ENCODE measurements at places on chromosomes 13 and 19.

GRCh38 chr13:74560325-74560724, 426.1 kb upstream of the KLF12 start:
- DNase-seq: no peak

DNA sequence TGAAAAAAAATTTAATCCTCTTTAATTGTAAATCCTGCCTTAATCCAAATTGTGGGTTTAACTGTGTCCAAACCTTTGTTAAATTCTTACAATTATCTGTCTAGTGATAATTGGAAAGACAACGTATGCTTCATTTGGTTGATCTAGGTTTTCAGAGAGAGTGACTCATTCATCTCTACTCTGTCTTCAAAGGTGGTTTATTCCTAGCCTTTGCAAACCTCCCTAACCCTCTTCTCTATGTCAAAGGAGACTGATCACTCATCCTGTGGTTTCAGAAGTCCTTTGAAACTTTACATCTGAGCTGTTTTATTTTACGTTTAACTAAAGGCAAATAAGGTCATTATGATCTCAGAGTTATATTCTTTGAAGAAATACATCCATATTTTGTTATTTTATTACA, 8.8 kb upstream of the OXGR1 start:
- no peak for DNase-seq

- no peak for DNase-seq
These were observed at the start of gene TSC22D1 for GRCh38 chr13:44575741-44576350. TSC22D1 (minus strand) TSS chr13:44576330; CDS start chr13:44576074, 256 bp downstream.

- DNase-seq: no peak
These were observed 18.0 kb upstream of the ITGBL1 start for GRCh38 chr13:101434486-101434885.

GRCh38 chr13:111667757-111668156, 347.3 kb downstream of the TEX29 start:
- DNase-seq: no peak

- DNase-seq: no peak
These were observed 2.1 kb downstream of the TEX30 start for GRCh38 chr13:102771298-102772041.

DNA sequence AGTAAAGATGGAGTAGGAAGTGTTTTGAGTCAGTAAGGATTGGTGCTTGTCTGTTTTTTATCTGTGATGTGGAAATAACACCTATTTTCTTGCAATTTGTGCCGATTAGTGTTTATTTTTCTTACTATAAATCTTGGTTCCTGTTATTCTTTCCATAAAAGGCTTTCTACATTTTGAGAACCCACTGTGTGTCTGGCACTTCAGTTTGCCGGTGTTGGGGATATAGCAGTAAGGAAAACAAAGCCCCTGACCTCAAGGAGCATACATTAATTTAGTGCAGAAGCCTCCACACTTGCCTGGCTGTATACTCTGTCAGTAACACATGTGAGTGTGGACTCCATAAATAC, 35.6 kb upstream of the GARRE1 start:
- no peak for DNase-seq

DNA sequence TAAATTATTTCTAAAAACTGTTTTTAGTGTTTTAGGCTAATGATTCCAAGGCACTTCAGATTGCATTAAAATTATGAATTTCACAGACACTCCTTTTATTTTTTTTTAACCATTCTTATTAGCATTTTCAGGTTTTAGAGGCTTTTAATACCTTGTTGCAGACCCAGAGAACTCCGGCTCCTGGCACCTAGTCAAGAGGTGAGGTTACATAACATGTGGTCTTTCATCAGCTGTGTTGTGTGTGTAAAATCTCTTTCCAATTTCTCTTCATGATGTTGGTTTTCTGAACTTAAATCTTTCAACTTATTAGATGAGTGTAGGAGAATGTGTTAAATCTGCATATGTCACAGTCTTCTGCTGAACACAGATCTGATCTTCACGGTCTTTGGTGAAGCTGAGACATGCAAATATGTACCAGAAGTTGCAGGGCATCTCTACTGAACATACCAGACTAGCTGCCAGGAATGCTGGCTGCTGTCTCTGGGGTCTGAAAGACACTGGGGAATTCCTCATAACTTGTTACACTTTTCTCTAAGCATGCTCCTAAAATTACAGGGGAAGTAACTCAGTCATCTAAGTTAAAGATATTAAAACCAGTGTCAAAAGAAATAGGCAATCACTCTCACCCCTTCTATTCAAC, 1165.3 kb downstream of the EFNB2 start:
- no peak for DNase-seq

GRCh38 chr19:34135821-34136611, 36.3 kb upstream of the LSM14A start:
- DNase-seq: no peak

DNA sequence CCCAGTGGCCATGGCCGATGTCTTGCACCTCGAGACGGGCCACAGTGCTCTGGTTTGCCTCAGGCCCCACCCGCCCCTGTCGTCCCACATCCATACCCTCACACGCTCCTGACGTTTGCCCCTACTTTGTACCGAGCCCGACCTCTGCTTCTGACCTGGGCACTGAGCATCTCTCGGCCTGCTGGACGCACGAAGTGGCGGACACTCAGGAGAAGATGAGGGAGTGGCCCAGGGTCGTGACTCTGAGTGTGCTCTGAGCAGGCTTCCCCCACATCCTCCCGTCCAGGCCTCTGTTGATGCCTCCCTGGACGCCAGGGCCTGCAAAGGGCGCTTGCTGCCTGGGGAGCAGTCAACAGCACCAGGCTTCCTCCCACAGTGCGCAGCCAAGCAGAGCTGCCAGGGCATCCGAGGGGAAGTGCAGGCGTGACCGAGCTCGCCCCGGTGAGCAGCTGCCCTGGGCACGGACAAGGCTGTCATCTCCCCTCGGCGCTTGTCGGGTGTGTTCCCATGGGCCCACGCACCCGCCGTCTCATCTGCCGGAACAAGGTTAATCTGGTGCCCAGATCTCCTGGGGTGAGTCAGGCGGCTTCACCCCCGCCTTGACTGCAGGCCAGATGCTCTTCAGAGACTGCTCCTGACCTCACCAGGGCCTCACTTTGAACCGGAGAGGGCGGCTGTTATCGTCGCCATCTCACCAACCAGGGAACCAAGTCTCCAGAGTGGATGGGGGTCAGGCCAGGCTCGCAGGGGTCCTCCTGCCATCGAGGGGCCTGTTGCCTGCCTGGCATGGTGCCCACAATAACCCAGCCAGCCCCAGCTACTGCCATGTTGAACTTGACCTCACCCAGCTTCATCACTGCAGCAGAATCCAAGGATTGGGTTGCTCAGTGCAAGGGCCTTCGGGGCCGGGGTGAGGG, 27.2 kb downstream of the COMP start:
- no peak for DNase-seq

DNA sequence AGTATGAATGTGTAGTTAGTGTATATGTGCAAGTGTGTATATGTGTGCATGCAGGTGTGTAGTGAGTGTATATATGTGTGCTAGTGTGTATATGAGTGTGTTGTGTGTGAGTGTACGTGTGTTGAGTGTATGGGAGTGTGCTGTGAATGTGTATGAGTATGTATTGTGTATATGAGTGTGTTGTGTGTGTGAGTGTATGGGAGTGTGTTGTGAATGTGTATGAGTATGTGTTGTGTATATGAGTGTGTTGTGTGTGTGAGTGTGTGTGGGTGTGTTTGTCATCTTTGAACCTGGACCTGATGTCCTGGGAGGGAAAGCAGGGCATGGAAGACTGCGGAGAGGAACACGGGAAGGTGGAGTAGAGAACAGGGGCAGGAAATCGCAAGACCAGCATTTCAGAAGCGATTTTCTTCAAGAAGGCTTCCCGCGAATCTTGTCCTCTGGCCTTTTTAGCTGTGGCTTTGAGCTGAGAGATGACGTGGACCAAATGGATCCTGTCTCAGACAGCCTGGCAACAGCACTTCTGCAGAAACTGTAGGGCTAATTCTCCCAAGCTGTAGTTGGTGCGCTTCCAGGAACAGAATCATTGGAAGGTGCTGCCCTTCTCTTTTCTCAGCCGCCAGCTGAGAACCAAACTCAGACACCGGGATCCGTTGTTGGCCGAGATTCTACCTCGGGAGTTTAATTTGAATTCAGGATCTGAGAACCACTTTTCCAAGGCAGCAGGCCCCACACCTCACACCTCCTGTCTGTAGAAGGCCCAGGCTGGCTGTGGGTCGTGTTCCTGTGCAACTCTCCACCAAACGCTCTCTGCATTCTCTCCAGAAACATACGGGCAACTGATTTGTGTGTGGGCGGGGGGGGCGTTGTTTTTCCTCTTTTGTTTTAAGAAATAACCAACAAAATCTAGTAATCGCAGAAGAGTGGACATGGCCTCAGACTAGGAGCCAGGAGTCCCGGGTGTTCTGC, 94.7 kb upstream of the RAP2A start:
- no peak for DNase-seq

DNA sequence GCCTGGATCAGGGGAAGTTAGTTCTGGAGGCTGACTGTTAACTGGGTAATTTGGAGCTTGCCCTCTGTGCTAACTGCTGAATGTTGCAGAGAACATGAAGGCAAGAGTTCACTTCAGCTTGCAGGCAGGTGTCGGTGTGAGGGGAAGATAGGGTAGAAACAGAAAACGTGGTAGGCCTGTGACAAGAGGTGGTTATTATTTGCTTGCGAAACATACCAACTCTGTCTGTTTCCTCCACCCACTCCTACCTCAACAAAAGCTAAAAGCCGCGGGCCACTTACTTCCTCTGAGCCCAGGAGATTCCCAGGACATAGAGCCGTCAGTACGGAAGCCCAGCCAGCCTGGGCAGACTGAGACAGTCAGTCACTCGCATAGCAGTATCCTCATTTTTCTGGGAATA, 119.2 kb upstream of the ABCC4 start:
- DNase-seq: no peak

DNA sequence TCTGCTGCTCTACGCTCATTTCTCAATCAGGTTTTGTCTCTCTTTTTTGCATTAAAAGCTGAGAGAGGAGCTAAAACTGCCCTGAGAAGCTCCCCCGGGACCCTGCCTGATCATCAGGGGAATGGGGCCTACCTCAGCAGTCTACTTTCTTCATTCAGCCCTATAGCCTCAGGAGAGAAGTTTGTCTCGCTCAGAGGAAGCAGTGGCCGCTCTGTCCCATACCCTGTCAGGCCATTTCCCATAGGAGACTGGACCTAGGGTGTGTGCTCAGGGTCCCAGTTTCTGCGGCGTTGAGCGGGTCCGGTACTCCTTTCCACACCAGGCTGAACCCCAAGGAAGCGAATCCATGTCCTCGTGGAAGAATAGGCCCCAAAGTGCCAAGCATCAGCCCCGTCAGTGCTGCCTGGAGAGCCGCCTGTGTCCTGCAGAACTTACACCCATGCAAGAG, 21.7 kb downstream of the UBE2L5 start:
- DNase-seq: no peak

DNA sequence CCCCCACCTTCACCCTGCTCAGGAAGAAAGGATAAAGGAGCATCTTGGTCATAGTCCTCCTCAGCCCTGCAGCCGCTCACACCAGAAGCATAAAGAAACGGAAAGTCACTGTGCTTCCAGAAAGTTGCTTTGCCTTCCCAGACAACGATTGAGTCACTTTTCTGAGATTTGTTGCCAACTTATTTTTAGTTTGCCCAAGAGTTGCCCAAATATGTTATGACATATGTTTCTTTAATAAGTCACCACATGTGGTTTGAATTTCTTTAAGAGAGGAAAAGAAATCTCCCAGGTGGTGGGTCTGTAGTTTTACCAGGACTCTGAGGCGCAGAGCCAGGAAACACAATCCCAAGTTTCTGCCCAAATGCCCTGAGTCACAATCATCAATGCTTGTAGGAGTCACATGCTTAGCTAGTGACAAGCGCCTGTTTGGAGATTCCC, 63.4 kb upstream of the LRCH1 start:
- DNase-seq: no peak
